Colonic mucosa (tissue), 4 donors: ENCODE measurements at places on chromosomes 1 and 21. TPM values are rescaled to one million over a fixed set of nuclear protein-coding genes. Genes with fewer than 3 reads are reported as not detected.

The DTL gene
- 19.9 TPM for total RNA-seq

The NBPF26 gene
- 11.4 TPM for total RNA-seq

The CFHR5 gene
- total RNA-seq = not detected

The C1QB gene
- total RNA-seq = 72.5 TPM

The GCSAML gene
- total RNA-seq = 0.48 TPM

The ZNF593OS gene
- total RNA-seq = not detected

DNA sequence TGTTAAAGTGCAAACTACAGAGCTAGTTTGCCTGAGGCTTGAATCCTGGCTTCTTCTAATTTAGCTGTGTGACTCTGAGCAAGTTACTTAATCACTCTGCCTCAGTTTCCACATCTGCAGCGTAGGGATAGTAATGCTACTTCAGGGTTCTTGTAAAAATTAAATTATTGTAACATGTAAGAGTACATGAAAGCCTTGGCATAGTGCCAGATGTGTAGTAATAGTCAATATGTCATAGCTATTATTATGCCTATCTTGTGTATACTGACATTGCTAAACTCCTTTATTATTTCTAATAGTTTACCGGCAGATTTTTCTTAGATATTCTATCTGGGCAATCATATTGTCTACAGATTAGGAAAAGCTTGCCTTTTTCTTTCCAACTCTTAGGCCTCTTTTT lies 6.8 kb upstream of the TADA1 start:
- H3K36me3 ChIP-seq = no peaks in the 10 kb centered on the region
- peaks cover 7% of the 10 kb centered on the region for H3K4me1 ChIP-seq
- no peak overlapping the region for H3K27ac ChIP-seq
- no peak for DNase-seq
- H3K4me3 ChIP-seq = no peak overlapping the region

DNA sequence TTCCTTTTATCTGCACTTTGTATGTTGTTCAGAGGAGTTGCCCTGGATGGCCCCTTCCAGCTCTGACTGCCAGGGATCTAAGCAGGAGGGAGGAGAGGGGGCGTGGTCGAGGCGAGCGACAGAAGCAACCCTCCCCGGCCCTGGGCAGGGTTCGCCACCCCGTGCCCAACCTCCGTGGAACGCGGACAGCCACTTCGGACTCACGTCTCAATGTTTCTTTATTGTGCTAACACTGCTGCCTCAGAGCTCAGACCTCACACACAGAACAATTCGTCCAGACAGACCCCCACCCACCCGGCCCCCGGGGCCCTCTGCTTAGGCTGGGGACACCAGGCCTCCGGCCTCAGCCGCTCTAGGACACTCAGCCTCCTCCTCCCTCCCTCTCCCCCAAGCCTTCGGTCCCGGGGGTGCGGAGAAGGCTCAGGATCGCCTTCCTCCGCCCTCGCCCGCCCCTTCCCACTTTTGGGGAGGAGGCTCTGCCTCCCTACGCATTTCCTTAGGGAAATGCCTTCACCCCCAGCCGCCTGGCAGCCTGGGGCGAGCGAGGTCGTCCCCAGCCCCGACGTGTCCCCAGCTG lies 8.3 kb downstream of the VSIG8 start:
- no peaks in the 10 kb centered on the region for H3K27me3 ChIP-seq
- no peaks in the 10 kb centered on the region for H3K36me3 ChIP-seq
- H3K27ac ChIP-seq = peak overlapping the region; percentile 94
- H3K4me3 ChIP-seq = peak overlapping the region; percentile 78
- H3K4me1 ChIP-seq = no peaks in the 10 kb centered on the region

DNA sequence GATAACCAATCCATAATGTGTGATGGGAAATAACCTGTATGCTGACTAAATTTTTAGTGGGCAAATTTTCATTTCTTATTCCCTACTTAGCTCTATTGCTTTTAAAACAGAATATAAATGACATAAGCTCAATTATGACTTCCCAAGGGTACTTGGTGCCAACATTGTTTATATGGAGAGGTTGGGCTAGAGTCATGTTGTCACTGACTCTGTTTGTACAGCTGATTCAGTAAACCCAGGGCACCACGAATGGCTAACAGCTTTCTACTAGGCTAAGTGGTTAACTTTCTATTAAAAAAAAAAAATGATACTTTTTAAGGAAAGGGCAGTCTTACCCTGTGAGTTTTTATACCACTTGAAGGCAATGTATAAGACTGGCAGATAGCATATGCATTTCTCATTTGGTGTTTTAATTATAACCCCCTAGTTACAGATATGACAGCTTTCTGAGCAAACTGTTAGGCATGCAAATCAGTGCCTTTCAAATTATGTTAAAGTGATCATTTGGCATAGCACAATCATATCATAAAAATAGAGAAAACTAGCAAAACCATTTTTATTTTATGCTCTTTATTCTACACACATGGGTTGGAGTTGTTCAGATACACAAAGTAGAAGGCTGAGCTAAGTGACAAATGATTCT lies 147.1 kb downstream of the DNM3 start:
- no peak overlapping the region for H3K27ac ChIP-seq
- H3K4me1 ChIP-seq = no peaks in the 10 kb centered on the region
- no peak for DNase-seq
- no peaks in the 10 kb centered on the region for H3K36me3 ChIP-seq

GRCh38 chr1:209767096-209767495 lies 11.2 kb downstream of the TRAF3IP3 start:
- no peak overlapping the region for H3K4me3 ChIP-seq
- H3K36me3 ChIP-seq = no peaks in the 10 kb centered on the region
- DNase-seq = no peak
- H3K27ac ChIP-seq = no peak overlapping the region
- H3K4me1 ChIP-seq = no peaks in the 10 kb centered on the region
- H3K27me3 ChIP-seq = no peaks in the 10 kb centered on the region

DNA sequence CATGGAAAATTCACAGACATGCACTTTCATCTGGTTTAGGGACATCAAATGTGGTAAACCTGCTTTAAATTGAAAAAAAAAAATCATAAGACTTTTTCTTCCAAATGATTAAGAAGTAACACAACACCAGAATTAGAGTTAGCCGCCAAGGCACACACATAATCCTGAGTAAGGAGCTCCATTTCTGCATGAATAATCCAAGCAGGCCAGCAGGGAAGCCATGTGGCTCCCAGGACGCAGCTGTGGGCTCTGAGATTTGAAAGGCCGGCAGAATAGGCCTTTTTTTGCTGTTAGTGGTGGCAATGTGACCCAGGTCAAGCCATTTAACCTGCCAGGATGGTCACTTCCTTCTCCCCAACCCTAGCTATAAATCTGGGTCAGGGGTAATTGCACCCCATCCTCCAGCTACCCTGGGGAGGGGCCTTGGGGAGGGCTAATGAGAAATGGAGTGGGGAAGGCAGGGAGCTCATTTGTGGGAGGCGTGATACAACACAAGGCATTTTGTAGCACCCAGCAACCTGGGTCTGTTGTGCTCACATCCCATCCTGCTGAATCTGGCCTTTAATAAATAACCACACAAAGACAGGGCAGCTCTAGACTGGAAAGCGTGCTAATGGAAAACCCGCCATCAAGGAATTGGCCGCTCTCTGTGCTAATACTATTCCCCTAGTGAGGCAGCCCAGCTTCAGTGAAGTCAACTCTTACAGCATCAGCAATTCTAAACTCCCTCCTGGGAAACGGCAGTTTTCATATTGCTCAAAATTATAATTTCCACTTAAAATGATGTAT lies 178.5 kb downstream of the RHOU start:
- no peak for DNase-seq
- H3K27ac ChIP-seq = no peak overlapping the region
- no peaks in the 10 kb centered on the region for H3K27me3 ChIP-seq
- no peaks in the 10 kb centered on the region for H3K36me3 ChIP-seq
- H3K4me3 ChIP-seq = no peak overlapping the region
- H3K4me1 ChIP-seq = no peaks in the 10 kb centered on the region

DNA sequence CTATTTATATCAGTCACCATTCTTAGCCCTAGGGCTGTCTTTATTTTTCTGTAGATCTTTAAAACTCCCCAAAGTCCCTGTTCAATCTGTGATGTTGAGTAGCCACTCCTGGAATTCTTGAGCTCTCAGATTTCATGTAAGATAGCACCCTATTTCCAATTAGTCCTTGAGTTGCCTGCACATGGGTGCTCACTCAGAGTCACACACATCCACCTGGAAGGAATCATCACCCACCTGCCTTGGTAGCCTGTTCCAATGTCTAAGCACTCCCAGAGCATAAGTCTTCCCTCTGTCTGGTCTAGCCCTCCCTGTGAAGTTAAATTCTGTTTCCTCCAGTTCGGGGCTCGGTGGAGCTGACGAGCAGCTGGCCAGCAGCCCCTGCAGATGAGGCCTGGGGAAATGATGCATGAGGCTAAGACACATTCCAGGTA lies 14.7 kb upstream of the ATF3 start:
- no peaks in the 10 kb centered on the region for H3K4me1 ChIP-seq
- DNase-seq = no peak
- no peak overlapping the region for H3K27ac ChIP-seq
- H3K4me3 ChIP-seq = no peak overlapping the region

GRCh38 chr1:222543817-222544216 lies 4.1 kb downstream of the HHIPL2 start:
- DNase-seq = no peak
- no peak overlapping the region for H3K4me3 ChIP-seq
- no peaks in the 10 kb centered on the region for H3K36me3 ChIP-seq
- H3K27ac ChIP-seq = no peak overlapping the region
- no peaks in the 10 kb centered on the region for H3K27me3 ChIP-seq

DNA sequence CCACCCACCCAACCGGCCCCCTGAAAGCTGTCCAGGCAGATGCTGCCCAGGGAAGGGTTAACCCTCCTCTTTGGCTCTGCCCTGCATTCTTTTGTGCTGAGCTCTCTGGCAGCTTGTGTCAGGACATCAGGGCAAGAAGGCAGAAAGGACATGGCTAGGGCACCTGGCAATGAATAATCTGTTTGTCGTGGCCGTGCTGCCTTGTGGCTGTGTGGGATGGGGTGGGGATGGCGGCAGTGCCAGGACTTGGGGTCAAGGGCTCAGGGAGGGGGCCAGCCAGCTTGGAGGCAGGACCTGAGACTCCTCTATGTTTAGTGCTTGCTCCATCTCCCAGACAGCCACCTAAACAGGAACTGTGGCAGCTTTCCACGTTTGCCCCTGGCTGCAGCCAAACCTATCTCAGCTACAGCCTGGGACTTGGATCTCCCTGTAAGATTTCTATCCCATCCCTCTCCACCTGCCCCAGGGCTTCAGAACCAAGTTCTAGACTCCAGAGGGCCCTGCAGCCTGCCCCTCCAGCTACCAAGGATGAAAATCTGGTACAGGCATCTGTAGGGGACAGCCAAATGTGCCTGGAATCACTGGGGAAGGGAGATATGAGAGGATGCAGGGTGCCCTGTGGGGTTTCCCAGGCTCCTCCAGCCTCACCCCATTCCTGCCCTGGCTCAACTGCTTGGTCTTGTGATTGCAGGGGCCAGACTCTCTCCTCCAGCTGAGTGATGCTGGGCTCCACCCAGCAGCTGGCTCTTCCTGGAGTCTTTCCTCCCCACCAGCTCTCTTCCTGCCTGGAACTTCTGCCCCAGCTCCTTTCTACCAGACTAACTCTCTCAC lies 9.6 kb upstream of the GPR37L1 start:
- DNase-seq = peak; percentile 73
- no peak overlapping the region for H3K4me3 ChIP-seq
- H3K27ac ChIP-seq = peak overlapping the region; percentile 55
- H3K27me3 ChIP-seq = no peaks in the 10 kb centered on the region
- H3K4me1 ChIP-seq = peaks cover 12% of the 10 kb centered on the region

GRCh38 chr1:8723010-8723409 lies 94.4 kb downstream of the RERE start:
- DNase-seq = no peak
- no peaks in the 10 kb centered on the region for H3K27me3 ChIP-seq
- H3K4me3 ChIP-seq = no peak overlapping the region
- no peaks in the 10 kb centered on the region for H3K4me1 ChIP-seq

GRCh38 chr1:160605205-160605604 lies 25.9 kb upstream of the CD84 start:
- H3K27ac ChIP-seq = no peak overlapping the region
- no peak overlapping the region for H3K4me3 ChIP-seq
- no peaks in the 10 kb centered on the region for H3K27me3 ChIP-seq

- H3K27me3 ChIP-seq = peaks cover 52% of the 10 kb centered on the region
- H3K36me3 ChIP-seq = no peaks in the 10 kb centered on the region
- no peak overlapping the region for H3K27ac ChIP-seq
Measured at GRCh38 chr1:114154146-114154962, 685 bp upstream of the SYT6 start.

- H3K27ac ChIP-seq = no peak overlapping the region
- no peak for DNase-seq
- no peaks in the 10 kb centered on the region for H3K27me3 ChIP-seq
- no peaks in the 10 kb centered on the region for H3K36me3 ChIP-seq
Measured at GRCh38 chr1:71796006-71796405, 486.3 kb downstream of the NEGR1 start.

DNA sequence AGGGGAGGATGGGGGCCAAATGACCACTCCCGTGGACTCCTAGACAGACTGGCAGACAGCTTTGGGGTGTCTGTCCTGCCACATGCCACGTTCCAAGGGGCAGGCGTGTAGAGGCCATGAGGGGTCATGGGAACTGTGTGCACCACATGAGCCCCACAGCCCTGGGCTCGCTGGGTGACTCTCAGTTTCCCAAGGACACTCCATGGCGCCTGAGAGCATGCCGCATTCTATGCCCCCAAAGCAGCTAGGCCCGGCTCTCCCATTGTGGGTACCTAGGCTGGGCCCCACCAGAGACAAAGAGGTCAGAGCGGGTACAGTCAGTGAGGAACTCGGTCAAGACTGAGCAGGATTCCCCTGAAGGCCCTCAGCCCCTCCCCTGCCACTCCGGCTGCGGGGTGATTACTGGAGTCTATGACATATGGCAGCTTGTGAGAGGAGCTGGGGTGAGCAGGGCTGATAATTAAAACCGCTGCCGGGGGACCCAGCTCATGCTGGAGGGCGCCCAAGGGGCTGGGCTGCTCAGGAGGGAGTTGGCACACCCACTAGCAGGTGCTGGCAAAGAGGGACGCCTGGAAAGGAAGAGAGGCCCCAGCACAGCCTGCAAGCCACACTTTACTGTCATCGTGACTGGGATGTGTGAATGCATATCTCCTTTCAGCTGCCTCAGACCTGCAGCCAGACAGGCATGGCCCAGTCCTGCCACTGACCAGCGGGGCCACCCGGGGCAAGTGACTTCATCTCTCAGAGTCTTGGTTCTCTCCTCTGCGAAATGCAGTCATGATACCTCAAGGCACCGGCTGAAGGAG lies 8.4 kb downstream of the LRP8 start:
- no peak for DNase-seq
- H3K27me3 ChIP-seq = no peaks in the 10 kb centered on the region

- no peak for DNase-seq
- H3K36me3 ChIP-seq = no peaks in the 10 kb centered on the region
- H3K27ac ChIP-seq = peak overlapping the region; percentile 28
- H3K4me1 ChIP-seq = peaks cover 8% of the 10 kb centered on the region
Measured at GRCh38 chr1:12339811-12340543, 110.1 kb downstream of the VPS13D start.
